ENCODE measurements at places on chromosomes 12 and 14.

- no peak for DNase-seq
Observed at GRCh38 chr14:80658155-80658554, 283.4 kb downstream of the CEP128 start.

DNA sequence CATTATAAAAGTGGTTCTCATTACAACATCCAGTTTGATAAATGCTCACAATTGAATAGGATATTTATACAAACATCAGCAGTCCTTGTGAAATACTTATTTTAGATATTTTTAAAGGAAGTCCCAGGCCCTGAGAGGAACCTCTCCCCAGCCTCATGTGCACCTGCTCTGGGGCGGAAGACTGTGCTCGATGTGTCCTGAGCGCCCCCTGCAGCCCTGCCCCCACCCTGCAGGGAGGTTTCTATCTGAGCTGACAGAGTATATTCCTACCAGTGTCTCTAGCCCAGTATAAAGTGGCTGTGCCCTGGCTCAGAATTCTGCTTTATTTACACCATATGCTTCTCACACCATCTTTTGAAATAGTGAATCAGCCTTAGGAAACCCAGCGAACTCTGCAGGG, 1349.1 kb downstream of the TMEM121 start:
- DNase-seq: peak; percentile 21

GRCh38 chr12:58029260-58029659, 87.9 kb downstream of the ATP23 start:
- DNase-seq: no peak

- no peak for DNase-seq
Observed at GRCh38 chr14:75806352-75806832, 145.3 kb downstream of the TTLL5 start.

DNA sequence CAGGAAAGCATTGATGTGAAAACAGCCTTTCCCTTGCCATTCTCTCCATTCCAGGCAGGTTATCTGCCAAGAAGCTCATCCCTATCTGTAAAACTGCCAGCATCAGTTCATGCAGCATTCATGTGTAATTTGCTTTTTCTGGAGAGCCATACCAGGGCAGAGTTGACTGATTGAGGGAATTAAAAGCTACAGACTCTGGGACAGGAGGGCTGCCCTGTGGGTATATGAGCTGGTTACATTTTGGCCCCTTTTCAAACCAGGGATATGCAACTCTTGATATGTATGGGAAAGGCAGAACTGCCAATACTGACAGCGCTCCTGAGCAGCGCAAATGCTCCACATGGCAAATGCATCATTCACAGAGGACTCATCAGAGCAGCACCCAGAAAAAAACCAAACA, 53.7 kb downstream of the SYT1 start:
- DNase-seq: no peak

DNA sequence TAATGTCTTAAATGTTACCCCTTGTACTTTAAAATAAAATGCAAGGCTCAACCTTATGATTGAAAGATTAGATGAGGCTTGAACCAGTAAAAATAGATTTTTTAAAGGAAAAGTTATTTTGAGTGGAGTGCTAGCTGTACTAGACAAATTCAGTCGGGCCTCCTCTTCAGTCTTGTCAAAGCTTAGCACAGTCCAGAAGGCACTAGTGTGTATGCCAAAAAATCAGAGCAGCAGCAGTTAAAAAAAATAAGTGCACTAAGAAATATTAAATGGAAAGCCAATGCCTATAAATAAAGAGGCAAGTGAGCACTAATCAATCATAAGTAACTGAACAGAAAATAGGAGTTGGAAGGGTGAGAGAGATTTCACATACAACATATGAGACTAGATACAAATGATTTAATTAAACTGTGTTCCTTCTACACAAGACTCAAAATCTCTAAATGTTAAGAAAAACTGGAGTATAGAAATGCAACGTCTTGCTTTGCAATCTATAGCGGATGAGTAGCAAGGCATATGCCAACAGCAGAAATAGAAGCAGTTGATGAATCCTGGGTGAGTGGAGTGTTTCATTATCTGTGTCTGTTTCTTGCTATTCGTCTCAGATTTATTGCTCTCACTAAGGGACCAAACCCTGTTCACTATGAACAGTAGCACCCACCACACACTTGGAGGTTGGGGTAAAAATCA, 172.1 kb downstream of the ETNK1 start:
- no peak for DNase-seq

DNA sequence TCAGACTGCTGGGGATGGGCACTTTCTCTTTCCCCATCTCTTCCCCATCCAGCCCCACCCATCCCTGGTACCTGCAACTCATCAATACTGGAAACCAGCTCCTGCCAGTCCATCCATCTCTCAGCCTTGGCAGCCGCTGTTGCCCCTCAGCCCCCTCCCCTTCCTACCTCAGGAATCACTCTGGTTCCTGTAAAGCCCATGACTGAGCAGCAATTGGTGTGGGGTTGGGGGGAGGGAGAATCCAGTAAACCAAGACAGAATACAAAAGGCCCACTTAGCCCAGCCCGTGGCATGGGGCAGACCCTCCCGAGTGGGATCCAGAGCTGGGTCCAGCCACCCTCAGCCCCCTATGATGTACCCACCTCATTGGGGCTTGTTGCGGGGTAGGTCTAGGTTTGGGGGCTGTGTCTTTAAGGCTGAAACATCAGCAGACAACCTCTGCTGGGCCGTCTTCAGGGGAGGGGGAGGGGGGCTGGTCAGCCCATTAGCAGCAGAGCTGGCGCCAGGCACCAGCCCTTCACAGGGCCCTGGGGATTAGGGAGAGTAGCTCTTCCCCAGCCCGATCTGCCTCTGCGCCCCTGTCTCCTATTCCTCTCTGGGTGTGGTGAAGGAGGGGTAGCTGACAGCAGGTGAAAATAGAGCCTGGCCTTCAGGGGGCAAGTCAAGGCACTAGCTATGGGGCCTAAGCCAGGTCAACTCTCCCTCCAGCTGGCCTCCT, 702 bp upstream of the PRPH start:
- DNase-seq: no peak

DNA sequence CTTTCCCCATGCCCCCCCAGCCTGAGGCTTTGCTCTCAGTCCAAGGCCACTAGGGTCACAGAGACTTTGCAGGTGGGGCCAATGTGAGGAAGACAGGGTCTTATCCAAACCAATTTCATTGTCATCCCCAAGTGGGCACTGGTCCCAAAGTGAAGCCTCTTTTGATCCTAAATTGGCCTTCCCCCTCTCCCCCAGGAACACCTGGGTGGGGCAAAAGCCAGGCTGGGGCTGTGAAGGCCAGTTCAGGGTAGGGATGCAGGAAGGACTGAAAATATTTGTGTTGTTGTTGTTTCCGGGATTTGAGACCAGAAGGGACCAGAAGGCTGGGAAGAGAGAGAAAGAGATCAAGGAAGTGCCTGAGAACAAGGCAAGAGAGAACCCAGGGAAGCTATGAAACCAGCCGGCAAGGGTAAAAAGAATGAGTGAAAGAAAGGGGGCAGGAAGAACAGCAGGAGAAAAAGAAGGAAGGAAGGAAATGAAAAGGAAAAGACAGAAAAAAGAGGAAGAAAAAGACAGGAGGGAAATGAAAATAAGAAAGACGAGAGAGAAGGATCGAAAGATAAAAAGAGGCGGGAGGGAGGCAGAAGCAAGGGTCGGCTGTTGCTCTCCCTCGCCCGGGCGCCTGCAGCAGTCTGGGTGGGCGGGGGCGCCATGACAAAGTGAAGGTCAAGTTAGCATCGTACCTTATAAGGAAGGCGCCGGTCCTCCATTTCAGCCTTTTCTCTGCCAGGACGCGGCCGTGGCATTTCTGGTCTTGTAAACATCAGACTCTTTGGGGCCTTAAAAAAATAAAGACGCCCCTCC, 7.4 kb upstream of the HOXC11 start:
- no peak for DNase-seq

DNA sequence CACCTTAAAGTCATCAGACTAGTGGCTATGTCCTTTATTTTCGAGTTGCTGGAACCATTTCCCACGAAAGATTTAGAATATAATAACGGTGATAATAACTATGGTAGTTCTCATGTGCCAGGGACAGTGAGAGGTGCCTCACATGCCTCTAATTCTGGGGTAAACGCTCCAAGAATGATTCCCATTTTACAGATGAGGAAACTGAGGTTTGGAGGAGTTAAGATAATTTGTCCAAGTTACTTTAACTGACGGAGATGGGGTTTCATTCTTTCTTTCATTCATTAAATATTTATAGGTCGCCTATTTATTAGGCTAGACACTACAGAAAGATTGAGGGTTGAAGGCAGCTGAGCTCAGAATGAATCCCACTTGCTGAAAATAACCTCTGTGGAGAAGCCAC, 30.7 kb upstream of the FOS start:
- DNase-seq: no peak

DNA sequence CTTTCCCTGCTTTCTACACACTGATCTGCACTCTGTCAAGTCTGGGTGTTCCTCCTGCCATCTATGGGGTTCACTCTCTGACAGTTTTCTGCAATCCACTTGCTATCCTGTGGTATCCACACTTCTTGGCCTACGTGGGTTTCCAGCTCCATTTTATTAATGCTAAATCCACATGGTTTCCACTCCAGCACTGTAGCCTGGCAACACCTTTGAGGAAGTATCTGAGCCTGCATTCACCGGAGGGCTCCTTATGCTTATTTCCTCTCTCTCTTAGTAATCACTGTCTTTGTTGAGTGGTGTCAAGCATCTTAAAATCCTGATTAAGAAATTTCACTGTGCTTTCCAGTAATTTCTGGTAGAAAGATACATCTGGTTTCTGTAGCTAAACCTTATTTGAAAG, 703.7 kb downstream of the TMEM121 start:
- no peak for DNase-seq

DNA sequence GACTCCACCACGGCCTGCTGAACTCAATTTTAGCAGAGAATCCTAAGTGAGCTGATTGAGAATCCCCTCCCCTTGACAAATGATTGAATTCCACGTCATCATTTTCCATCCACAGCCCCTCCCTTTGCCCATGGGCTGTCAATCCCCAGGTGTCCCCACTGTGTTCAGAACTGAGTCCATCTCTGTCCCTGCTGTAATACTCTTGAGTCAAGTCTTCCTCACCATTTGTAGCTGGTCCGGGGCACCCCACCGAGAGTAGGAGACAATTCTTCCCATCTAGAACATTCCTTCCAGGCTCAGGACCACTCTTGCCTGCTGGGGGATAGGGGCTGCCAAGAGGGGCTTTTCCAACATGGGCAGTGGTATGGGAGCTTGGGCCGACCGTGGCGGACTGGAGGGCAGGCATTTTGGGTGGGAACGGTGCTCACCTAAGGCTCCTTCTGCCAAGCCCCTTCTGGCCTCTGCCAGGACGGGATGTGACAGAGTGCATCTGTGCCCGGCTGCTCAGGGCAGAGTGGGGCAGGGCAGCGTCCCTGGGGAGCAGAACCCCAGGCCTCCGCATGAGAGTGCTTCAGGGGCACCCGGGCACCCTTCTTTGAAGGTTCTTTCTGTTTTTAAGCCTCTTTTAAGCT, 218.1 kb upstream of the RTL1 start:
- DNase-seq: no peak

GRCh38 chr12:10554756-10555481, 49.2 kb downstream of the EIF2S3B start:
- DNase-seq: no peak

GRCh38 chr14:75147423-75148071, 20.7 kb upstream of the NEK9 start:
- no peak for DNase-seq

DNA sequence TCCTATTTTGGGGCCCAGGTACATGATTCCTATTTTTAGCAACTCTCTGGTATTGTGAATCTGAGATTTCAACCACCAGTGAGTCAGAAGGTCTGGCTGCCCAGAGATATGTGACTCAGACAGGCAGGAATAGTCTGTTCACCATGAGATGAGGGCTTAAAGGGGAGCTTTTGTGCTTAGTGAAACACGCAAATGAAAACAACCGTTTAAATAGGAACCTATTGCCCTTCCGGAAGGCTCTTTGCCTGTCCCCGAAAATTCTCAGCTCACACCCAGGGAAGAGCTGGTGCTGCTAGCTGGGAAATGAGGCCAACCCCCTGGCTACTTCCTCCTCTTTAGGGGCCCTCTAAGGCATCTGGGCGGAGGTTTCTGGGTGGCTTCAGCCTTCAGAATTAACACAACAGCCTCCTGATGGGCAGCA, 283.6 kb downstream of the CACNA1C start:
- DNase-seq: peak; percentile 92

GRCh38 chr14:61704554-61704953, 9.2 kb downstream of the HIF1A start:
- no peak for DNase-seq

DNA sequence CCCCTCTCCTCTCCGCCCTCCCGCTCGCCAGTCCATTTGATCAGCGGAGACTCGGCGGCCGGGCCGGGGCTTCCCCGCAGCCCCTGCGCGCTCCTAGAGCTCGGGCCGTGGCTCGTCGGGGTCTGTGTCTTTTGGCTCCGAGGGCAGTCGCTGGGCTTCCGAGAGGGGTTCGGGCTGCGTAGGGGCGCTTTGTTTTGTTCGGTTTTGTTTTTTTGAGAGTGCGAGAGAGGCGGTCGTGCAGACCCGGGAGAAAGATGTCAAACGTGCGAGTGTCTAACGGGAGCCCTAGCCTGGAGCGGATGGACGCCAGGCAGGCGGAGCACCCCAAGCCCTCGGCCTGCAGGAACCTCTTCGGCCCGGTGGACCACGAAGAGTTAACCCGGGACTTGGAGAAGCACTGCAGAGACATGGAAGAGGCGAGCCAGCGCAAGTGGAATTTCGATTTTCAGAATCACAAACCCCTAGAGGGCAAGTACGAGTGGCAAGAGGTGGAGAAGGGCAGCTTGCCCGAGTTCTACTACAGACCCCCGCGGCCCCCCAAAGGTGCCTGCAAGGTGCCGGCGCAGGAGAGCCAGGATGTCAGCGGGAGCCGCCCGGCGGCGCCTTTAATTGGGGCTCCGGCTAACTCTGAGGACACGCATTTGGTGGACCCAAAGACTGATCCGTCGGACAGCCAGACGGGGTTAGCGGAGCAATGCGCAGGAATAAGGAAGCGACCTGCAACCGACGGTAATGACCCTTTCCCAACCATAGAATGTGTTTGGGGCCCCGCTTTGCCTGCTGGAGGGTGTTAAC, 615 bp downstream of the CDKN1B start:
- DNase-seq: peak; percentile 38

- no peak for DNase-seq
Observed at GRCh38 chr12:11238275-11238674, 31.2 kb downstream of the PRB3 start.
